ENCODE measurements at places on chromosomes 3 and 15.

- DNase-seq, result no peak
Measured at GRCh38 chr3:148854061-148854460, 11.0 kb upstream of the CPA3 start.

- DNase-seq, result no peak
Measured at GRCh38 chr15:78432664-78433063, 5.4 kb upstream of the IREB2 start.

- DNase-seq, result no peak
Measured at GRCh38 chr3:127289706-127290575, 2.1 kb upstream of the PRR20G start.

- no peak for DNase-seq
Measured at GRCh38 chr3:81601707-81602305, 159.6 kb downstream of the GBE1 start.

DNA sequence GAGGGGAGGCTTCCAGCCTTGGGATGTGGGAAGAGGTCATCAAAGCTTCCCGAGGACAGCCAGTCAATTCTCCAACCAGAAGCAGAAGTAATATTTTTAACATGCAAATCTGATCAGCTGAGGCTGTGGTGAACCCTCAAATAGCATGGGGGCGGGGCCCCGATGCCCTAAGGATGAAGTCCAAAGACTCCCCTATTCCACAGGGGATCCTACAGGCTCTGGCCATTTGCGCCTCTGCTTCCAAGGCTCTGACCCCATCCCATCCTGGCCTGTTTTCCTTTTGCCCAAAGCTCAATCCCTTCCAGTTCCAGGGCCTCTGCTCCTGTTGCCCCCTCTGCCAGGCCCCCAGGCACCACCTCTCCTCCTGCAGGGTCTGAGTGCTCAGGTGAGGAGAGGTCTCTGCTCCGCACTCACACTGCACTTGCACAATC, 6.7 kb upstream of the CSK start:
- DNase-seq, result no peak

Data from AG04449 (cell line).